Foreskin fibroblast (primary cell): ENCODE measurements at places on chromosomes 1 and 21.

GRCh38 chr1:202462342-202463076, 114.0 kb downstream of the PPP1R12B start:
- DNase-seq: no peak

GRCh38 chr1:197618061-197618460, 157.2 kb downstream of the DENND1B start:
- DNase-seq: no peak

GRCh38 chr21:22754746-22755145, 1756.5 kb downstream of the NCAM2 start:
- no peak for DNase-seq

DNA sequence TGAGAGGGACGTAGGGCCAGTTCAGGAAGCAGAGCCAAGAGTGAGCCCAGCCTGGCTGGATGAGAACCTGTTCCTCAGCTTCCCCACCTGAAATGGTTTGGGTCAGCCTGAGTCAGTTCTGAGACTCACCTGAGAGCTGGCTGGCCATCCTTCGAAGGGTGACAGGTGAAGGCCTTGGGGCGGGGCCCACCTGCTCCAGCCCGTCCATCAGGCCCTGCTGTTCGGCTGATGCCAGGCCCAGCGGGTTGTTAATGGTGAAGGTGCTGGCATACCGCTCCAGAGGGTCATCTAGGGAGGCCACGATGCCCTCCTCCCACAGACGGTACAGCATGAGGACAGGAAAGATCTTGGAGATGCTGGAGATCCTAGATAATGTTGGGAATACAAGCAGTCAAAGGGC, 14.1 kb downstream of the LACTBL1 start:
- no peak for DNase-seq

DNA sequence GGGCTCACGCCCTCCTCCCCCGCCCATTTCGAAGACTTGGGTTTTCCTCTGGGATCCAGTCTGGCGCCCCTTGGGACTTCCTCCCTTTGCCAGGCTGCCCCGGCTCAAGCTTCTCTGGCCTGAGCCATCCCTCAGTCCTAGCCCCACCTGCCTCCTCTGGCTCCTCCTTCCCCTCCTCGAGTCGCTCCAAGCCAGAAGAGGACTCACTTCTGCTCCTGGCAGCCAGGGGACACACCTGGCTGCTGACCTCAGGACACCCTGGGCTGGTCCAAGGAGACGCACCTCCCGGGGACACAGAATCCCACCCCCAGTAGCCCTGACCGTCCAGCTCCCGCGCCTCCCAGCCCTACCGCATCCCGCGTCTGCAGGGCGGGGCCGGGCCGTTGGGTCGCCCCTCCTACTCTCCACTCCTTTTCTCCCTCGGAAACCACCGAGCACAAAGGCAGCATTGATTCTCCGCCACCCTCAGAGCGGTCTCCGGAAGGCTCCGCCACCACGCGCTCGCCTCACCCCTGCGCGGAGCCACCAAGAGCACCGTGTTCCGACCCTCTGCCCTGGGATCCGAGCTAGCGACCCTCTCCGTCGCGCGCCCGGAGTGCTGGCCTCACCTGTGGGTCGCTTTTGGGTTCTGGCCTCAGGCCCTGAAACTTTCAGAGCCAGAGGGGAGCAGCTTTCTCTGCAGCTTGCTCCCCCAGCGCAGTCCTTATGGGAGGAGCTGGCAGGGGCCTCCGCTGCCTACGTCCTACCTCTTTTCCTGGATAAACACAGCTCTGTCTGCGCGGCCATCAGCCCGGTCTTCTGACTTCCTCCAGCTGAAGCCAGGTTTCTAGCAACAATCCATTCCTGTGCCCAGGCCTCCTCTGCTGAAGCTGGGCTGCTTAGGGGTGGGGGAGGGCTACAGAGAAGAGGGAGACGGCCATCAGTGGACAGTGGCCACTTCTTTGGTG, at the start of gene C2CD4D:
C2CD4D (minus strand) TSS at position 364 of the 947 bp plus-strand sequence. CDS start 831 bp downstream, outside the sequence.
- DNase-seq: no peak

DNA sequence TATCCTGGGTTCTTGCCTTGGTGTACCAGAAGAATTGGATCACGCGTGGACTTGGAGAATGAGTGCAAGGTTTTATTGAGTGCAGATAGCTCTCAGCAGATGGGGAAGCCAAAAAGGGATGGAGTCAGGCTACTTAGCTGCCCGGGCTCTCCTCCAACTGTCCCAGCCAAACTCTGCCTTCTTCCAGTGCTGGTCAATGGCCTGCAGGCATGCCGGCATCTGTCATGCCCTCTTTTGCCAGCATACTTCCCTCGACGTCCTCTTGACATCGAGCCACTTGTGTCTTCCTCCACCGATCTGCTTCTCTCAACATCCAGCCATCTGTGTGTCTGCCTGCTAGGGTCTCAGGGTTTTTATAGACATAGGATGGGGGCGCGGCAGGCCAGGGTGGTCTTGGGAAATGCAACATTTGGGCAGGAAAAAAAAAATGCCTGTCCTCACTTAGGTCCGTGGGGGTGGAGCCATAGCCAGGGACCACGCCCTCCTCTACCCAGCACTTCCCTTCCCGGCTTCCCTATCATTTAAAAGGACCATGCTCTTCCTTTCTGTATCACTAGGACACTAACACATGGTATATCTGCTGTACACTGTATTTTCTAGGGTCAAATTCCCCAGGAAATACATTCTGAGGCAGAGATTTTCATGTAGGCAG, 47.0 kb upstream of the BCAR3 start:
- no peak for DNase-seq

DNA sequence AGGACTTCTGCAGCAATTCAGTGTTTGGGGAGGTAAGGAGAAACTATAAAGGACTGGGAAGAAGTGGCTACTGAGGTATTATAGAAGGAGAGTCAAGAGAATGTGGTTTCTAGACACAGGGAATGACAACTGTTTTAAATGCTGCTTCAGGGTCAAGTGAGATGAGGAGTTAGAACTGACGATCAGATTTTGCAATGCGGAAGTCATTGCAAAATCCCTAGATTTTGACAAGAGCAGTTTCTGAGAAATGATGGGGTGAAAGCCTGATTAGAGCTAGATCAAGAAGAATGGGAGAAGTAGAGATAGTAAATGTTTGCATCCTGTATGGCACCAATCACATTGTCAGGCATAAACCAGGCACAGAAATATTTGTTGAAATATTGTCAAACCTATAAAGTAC, 4.7 kb upstream of the TSNAX start:
- no peak for DNase-seq
